Stomach (tissue), 19 donors: ENCODE measurements at places on chromosomes 1 and 21. TPM values are rescaled to one million over a fixed set of nuclear protein-coding genes. Genes with fewer than 3 reads are reported as not detected.
A peak's percentile ranks its signal among the peaks of the same experiment; 100 is the strongest.

Gene EFNA1
- 65.8 TPM for polyA plus RNA-seq

Gene FNBP1L
- polyA plus RNA-seq, result 19.9 TPM

Gene WNT3A
- 0.90 TPM for polyA plus RNA-seq

Gene TSSK3
- polyA plus RNA-seq, result not detected

DNA sequence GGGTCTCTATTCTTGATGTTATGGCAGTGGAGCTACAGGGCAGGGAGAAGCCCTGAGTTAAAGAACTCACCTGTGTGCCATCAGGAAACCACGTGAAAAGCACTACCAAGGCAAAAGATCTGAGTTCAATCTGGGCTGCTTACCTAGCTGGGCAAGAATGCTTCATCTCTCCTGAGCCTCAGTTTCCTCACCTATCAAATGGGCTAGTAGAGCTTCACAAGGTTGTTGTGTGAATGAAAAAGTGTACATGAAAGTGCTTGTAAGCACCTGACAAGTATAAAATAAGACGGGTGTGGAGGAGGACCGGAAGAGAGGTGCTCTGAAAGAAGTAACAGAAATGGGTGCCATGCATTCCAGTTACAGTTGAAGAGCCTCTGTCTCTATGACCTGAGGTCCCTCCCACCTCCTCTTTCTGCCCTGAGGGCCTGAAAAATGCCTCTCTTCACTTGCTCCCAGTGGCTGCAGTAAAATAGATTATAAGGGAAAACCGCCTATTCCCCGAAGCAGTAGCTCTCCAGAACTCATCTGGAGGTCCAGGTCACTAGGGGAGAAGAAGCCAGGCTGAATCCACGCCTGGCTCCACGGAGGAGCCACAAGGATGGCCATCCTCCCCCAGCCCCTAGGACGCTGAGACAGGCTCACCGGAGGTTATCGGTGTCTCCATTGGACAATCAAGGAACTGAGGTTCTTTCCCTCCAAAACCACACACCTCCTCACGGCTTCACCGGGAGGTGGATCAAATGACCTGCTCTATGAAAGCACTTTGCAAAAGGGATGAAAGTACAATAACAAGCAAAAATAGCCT, 1.4 kb downstream of the GPR161 start:
- H3K36me3 ChIP-seq, result no peaks in the 10 kb centered on the region
- H3K4me3 ChIP-seq, result peak overlapping the region; percentile 77
- H3K4me1 ChIP-seq, result peaks cover 36% of the 10 kb centered on the region
- DNase-seq, result no peak
- peaks cover 13% of the 10 kb centered on the region for H3K27me3 ChIP-seq
